Left ventricle myocardium inferior (tissue), 1 donor: ENCODE measurements at places on chromosomes 2 and 18. TPM values are rescaled to one million over a fixed set of nuclear protein-coding genes. Genes with fewer than 3 reads are reported as not detected.

DNA sequence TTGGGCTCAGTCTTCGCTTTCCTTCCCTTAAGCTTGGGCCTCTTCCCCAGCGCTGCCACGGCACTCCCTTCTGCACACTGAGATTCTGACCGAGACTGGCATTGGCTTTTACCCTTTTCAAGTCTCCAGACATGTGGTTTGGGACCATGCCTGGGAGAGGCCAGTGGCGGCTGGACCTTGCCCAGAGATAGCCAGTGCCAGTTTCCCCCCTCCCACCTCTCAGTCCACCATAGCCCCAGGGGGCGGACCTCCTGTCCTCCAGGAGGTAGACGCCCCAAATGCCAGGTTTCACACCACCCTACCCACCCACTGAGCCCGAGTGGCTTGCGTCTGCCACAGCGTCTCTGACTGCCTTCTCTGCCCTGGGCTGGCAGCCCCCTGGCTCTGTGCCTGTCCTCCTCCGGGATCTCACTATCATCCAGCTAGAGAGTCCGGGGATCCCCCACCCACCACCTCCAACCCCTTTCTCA lies 47.7 kb downstream of the INPP5D start:
- H3K36me3 ChIP-seq: no peaks in the 10 kb centered on the region
- peaks cover 20% of the 10 kb centered on the region for H3K27me3 ChIP-seq
- no peak overlapping the region for H3K27ac ChIP-seq
- no peak overlapping the region for H3K4me3 ChIP-seq

Gene ASPRV1
- total RNA-seq: 0.63 TPM

Gene NTSR2
- not detected for total RNA-seq

DNA sequence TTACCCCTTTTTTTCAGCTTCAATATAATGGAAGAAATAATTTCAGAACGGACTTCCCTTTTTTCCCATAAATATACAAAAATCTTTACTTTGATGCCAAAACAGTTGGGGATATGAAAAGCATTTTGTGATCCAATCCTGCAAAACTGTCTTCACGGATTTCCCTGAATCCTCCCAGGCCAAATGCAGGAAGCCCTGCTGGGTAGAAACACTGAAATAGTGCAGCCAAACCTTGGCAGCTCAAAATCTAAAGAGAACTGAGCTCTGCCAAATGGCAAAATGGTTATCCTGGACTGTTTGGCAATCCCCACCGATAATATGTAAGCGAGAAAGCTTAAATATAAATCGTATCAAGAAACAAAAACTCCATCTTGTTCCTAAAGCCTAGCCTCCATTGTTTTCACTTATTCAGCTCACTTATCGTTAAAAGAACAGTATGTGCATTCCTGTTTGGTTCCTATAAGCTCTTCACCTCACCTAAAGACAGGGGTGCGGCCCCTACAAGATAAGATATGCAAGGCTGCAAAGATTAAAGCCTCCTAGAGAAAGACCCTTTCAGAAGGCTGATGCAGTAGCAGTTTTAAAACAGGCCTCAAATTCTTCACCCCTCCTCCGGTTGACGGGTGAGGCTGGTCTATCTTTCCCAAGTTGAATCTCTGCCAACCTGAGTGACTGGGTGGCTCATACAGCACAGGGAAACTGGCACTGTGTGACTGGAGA lies 48.6 kb downstream of the LAMA1 start:
- H3K4me1 ChIP-seq: no peaks in the 10 kb centered on the region
- H3K4me3 ChIP-seq: no peak overlapping the region
- H3K27ac ChIP-seq: no peak overlapping the region
- no peaks in the 10 kb centered on the region for H3K36me3 ChIP-seq
- peaks cover 44% of the 10 kb centered on the region for H3K27me3 ChIP-seq

Gene CAPN14
- 0.27 TPM for total RNA-seq

DNA sequence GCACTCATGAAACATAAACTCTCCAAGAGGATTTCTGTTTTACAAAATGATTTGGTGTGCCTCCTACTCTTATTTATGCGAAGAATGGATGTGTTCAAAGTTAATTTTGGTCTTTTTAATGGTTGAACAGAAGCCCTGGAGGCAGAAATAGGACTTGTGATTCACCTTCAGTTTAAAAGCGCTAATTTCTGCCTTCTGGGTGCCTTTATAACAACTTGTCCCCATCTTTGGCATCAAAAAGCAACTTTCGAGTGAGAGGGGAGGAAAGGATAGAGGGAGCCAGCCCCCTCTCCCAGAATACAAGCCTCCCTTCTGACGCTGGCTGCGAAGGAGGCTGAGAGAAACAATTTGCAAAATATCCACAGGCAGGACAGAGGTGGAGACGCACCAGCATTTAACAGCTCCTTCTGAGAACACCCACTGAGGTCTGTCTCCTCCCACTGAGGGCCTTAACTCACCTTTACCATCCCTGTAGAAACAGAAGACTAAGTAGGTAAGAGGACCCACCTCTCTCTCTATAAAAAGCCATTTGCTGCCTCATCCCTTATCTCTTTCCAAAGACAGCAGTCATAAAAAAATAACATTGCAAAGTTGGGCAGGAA lies 24.3 kb upstream of the BCL11A start:
- DNase-seq: no peak
- no peaks in the 10 kb centered on the region for H3K36me3 ChIP-seq
- H3K4me1 ChIP-seq: peaks cover 9% of the 10 kb centered on the region
- H3K27ac ChIP-seq: no peak overlapping the region

- DNase-seq: no peak
- no peaks in the 10 kb centered on the region for H3K27me3 ChIP-seq
Observed at GRCh38 chr2:60116161-60116875, 437.1 kb downstream of the BCL11A start.
